ENCODE measurements at places on chromosomes 3 and 15. TPM values are rescaled to one million over a fixed set of nuclear protein-coding genes. Genes with fewer than 3 reads are reported as not detected.

DNA sequence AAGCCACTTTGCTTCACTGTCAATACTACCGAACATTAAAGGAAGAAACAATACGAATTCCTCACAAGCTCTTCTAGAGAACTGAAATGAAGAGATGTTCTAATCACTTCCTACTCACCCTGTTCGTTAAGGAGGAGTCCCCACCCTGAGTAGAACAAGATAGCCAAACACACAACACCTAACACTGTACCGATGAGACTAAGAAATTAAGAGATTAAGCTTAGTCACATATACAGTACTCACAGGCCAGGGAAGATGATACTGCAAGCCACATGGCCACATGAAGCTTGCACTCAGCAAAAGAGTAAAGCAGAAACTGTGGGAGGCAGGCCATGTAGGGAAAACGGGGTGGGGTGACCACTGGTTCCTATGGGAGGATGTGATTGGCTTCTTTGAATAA lies 48.0 kb downstream of the CGGBP1 start:
- DNase-seq = no peak

- no peak for DNase-seq
These were observed 36.4 kb downstream of the WWTR1 start for GRCh38 chr3:149621218-149622005.

The ARL14 gene
- total RNA-seq = not detected

DNA sequence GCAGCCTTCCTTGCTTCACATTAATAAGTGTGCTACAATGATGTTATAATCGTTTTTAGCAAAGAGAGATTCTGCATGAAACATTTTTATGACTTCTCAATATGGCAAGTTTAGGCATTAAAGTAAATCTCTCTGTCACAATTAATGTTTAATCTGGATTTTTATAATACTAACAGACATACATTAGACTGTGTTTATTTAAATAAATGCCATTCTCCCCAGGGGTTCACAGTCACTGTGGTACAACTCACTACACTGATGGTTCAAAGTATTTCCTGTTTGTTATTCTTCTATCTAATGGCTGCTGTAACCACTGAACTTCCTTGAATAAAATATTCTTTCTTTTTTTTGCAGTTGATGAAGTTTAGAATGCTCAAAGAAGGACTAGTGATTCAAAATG lies 59.0 kb downstream of the SLC12A1 start:
- no peak for DNase-seq

The MUC4 gene
- 1.2 TPM for total RNA-seq

The VIPR1 gene
- total RNA-seq = 6.5 TPM

DNA sequence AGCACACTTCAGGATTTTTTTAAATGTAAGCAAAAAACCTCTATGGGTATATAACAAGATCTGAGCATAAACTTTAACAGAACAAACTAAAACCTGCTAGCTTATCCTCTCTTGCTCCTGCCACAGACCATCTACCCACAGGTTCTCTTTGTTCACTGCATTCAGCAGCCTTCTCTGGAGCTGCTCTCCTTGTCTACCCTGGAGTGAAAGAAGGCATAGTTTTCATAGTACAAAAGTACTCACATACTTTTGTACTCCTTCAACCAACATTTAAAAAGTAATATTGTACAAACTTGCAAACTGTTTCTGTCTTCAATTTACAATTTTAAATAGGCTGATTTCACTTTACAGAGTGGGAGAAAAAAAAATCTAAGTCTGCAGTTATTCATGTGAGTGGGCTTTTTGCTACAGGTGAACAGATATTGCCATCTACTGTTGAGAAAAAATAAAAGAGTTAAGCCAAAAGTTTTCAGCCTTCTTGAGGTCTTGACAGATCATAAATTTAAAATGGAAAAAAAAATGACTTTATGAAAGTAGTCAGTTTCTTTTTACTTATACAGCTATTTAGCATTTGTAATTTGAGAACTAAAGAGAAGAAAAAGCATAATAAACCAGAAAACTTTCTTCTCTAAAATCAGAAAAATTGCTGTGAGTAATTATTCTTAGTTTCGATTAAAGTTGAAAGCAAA lies 20.4 kb downstream of the TERC start:
- no peak for DNase-seq

DNA sequence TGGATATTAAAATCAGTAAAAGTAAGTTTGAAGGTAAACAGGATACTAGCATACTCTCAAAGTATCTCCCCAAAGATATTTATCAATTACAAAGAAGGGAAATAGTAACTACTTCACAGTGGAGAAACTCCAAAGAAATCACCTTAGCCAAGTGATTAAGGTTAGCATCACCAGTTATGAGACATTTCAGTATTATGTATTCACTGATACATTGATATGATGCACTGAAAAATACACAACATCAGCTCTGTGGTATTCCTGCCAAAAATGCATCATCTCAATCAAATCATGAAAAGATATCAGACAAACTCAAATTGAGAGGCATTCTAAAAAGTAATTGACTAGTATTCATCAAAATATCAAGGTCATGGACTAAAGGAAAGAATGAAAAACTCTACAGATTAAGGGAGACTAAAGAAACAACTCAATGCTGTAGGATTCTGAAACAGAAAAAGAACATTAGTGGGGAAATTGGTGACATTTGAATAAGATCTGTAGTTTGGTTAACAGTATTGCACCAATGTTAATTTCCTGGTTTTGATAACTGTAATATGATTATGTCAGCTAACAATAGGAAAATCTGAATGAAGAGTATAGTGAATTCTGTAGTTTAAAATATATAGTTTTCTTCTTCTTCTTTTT lies 215.4 kb downstream of the UACA start:
- DNase-seq = no peak
